ENCODE measurements at places on chromosomes 5 and 9. TPM values are rescaled to one million over a fixed set of nuclear protein-coding genes. Genes with fewer than 3 reads are reported as not detected.

The HK3 gene
- not detected for total RNA-seq

The GAS1 gene
- 136 TPM for total RNA-seq

The QRFP gene
- not detected for total RNA-seq

DNA sequence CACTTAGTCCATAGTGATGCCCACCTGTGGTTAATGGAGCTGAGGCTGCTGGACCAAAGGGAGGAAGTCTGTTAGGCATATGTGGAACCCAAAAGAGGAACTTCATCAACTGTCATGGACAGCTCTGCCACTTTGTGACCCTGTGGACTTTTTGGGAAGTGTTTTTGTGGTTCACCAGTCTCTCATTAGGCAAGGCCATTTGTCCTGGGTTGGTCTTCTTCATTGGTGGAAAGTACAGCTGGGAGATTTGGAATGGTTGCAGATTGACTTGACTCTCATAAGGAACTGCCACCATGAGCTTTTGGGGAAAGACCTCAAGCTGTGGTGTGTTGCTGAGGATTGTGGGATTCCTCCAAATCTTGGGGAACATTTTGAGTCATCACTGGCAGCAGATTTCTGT is 31.9 kb upstream of the IL12B start:
- DNase-seq = no peak

DNA sequence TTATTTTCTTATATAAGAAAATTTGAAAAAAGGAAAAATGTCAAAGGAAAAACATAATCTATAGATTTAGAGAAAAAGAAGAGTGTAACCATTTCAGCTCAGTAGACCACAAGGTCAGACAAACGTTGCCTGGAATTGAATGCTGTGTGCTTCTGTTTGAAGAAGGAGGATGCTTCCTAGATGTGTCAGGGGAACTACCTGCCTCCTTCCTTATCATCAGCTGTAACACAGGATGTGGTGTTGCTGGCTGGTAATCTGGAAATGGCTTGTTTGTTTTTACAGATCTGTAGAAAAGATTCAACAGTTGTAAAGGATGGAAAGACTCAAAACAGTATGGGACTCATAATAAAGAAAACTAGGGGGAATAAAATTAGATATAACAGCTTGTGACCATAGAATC is 160.7 kb upstream of the MEF2C start:
- no peak for DNase-seq

GRCh38 chr5:133843911-133844310 is 124.5 kb downstream of the C5orf15 start:
- no peak for DNase-seq

DNA sequence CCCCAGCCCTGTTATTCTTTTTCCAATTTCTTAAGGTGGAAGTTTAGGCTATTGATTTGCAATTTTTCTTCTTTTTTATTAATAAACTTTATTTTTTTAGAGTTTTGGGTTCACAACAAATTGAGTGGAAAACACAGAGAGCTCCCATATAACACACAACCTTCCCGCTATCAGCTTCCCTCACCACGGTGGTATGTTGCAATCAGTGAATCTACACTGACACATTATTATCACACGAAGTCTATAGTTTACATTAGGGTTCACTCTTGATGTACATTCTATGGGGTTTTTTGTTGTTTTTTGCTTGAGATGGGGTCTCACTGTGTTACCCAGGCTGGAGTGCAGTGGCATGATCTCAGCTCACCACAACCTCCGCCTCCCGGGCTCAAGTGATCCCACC is 4.8 kb upstream of the NFX1 start:
- DNase-seq = no peak

DNA sequence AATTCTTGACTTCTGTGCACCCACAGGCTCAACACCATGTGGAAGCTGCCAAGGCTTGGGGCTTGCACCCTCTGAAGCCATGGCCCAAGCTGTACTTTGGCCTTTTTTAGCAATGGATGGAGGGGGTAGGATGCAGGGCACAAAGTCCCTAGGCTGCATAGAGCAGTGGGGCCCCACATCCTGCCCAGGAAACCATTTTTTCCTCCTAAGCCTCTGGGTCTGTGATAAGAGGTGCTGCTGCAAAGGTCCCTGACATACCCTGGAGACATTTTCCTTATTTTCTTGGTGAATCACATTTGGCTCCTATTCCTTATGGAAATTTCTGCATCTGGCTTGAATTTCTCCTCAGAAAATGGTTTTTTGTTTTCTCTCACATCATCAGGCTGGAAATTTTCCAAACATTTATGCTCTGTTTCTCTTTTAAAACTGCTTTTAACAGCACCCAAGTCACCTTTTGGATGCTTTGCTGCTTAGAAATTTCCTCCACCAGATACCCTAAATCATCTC is 482.7 kb upstream of the TLE4 start:
- DNase-seq = no peak
